ENCODE measurements at places on chromosomes 2 and 18.

DNA sequence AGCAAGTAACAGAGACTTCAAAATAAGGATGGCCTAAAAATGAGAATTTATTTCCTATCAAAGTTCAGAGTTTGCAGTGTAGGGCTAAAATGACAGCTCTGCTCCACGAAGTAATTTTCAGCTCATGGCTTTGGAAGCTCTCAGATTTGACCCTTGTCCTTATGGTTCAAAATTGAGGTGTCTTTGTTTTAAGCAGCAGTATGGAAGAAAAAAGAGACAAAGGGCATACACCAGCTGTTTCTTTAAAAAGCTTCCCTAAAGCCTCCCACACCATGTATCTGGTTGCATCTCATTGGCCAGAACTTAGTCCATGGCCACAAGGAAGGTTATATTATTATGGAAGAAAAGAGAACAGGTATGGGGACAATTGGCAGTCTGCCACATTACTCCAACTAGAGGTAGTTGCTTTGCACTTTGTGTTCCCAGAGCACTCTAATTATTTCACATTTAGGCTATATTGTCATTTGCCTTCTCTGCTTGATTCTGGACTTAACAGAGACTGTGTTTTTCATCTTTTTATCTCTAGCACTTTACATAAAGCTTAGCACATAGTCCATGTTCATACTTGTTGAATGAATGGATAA is 180.4 kb downstream of the MCFD2 start:
- DNase-seq = no peak

DNA sequence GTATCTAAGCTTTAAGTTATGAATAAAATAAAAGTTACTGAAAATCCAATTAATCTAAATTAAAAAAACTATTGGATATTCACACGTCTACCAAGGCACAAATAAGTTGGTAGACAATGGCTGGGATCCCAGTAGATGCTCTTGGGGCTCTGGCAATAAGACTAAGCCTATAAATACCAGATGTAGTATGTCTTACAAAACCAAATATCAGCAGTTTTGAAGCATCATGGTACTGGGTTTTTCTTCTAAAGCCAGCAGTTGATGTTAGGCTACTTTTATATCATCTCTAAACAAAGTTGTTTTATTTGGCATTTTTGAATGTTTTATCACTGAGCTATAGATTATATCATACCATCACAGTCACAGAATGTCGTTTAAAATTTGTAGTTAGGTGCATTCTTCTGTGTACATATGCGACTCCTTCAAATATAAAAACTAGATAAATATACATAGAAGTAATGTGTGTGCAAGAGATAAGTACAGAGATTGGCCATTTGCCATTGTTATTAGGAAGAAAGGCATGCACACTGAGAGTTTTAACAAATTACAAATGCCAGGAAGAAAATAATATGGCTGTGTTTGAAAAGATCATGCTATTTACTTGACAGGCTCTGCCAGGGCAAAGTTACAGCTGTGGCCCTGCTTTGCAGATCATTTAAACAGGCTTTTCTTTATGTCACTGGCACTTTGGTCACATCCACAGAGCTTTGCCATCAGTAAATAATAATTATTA is 21.6 kb upstream of the TMEM17 start:
- no peak for DNase-seq

GRCh38 chr2:141641462-141641861 is 489.4 kb downstream of the LRP1B start:
- DNase-seq = no peak

DNA sequence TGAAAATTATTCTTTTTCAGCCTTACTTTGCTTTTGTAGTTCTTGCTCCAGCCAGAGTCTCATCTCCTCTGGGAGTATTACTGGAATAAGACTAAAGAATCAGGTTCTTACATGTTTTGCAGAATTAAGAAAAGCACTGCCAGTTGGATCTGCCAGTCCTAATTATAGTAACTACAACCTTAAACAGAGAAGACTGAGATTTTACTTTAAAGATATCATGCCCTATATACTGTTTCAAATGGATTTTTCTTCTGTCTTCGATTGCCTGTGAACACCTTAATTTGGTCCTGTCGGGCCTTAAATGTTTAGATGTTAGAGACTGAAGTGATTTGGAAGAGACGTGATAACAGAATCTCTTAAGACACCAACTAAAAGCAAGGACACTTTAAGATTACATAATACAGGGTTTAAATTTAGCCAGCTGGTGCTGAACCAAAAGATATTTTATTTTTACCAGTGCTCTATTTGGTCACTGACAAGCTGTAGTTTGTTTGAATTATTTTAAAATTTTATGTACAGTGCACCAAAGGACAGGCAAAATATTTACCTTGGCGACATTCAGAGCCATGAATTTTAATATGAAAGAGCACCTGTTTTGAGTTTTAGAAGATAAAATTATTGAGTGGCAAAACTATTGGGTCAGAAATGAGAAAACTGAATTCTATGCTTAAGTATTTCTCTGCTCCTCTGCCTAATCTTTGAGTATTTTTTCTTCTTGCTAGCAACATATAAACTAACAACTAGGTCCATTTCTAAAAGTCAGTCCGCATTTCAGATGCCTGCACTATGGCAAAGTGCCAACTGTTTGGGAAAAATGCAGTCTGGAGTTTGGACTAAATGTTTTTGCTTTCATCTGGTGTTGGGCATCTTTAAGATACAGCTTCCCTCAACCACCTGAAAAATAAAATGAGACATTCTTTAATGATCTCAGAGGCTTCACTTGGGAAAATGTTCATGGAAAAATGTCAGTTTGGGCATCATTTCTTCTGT is 300.0 kb downstream of the XIRP2 start:
- DNase-seq = no peak

DNA sequence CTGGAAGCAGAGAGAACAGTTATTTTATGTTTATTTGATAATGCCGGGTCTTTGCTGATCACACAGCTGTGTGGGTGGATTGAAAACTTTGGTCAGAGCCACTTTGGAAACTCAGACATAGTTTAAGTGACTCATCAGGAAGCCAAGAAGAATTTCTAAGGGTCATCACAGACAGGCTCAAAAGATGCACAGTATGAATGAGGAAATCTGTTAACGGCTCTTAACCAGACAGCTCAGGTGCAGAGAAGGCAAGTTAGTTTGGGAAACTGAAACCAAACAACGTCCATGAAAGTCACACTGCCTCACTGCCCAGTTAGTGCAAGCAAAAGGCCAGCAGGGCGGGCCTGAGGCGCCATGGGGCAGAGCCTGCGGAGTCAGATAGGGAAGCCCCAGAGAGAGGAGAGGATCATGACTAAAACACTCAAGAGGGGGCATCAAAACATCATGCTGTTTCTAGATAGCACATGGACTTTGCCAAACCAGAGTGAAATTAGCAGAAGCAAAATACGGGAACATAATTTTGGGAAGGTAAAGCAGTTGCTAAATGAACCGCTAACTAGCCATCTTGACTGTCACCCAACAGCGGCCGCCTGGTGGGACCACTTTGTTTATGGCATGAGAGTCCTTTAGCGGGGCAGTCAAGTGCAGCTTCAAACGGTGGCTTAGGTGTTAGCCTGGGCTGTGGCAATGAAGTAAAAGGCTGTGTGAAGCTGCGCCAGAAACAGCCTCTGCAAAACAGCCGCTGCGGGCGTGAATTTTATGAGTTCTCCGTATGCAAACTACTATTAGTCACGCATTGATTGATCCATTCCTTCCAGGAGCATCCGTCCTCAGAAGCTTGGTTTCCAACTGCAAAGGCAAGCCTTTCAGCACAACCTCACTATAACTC is 101.2 kb downstream of the KCTD18 start:
- DNase-seq = no peak

DNA sequence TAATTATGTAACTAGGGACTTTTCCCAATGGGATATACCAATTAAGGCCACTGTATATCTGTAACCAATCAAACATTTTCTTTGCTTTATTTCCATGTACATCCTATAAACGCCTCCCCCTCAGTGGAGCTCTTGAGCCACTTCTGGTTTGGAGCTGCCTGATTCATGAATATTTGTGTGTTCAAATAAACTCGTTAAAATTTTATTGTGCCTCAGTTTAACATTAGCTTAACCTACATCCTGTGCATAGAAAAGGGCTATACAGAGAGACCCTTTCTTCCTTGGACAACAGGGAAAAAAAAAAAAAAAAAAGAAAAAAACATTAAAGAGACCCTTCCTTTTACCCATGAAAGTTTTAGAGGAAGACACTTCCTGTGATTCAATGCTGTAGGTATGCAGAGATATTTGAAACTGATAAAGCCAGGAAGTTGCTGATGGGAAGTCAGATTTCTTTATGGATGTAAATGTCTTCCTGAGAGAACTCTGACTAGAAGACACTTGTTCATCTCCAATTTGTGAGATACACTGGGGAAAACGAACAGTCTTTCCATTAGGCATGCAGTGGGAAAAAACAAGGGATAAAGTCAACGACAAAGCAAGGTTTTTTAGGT is 614.6 kb upstream of the SOX11 start:
- DNase-seq = no peak

- DNase-seq = no peak
These were observed 218.8 kb upstream of the RAB6C start for GRCh38 chr2:129760669-129761068.

- DNase-seq = no peak
These were observed 174.9 kb downstream of the EPHA4 start for GRCh38 chr2:221397187-221397586.

DNA sequence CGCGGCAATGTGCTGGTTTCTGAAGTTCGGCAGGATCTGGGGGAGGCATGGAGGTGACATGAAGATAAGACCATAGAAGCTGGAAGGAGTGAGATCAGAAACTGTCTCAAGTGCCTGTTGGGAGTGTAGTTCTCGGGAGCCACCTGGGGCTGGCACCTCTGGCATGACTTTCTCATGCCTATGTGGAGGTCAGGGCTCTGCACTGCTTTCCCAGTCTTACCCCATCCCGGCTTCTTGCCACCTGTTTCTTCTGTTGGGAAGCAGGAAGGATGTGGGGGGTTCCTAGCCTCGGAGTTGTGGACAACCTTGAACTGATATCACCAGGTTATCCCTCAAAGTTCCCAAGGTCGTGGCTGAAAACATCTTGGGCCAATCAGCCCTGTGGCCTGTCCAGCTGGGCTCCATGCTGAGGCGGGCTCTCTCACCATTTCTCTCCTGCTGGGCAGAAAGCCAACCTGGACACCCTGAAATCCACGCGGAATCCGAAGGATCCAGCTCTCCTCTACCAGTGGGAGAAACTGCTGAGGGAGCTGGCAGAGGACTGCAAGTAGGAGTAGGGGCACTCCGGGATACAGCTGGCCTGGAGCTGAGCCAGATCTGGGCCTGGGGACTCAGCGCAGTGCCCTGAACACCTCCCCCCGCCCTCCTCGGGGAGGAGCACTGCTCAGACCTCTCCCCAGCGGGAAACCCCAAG is 42.5 kb downstream of the FER1L5 start:
- DNase-seq = no peak

DNA sequence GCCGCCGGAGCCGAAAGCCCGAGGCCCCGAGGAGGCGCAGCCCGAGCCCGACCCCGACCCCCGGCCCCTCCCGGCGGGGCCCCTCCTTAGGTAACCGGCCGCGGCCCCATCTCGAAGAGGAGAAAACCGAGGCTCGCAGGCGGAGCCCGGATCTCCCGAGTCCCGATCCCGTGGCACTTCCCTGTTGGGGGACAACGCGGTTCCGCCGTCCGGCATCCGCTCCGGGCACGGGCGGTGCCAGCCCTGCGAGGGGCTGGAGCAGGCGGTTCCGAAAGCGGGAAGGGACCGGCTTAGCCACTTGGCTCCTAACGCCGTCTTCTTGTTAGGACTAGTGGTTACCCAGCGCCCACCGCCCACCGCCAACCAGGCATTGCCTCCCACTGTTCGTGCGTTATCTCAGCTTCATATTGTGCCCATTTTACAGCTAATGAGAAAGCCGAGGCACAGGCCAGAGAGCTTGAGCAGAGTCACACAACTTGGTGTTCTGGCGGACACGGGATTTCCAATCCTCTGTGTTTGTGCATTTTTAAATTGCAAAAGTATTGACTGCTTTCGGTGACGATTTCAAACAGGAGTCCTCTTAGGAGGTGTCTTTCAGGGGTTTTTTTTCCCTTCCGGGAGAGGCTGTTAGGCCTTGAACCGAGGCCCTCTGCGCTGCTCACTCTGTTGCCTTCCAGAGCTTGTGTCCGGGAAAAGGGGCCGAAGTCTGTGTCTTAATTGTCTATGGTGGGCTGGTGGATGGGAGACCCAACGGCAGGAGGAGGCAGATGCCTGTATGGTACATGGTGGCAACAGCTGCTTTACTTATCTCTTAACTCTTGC is 562 bp downstream of the CENPA start:
- DNase-seq = no peak

DNA sequence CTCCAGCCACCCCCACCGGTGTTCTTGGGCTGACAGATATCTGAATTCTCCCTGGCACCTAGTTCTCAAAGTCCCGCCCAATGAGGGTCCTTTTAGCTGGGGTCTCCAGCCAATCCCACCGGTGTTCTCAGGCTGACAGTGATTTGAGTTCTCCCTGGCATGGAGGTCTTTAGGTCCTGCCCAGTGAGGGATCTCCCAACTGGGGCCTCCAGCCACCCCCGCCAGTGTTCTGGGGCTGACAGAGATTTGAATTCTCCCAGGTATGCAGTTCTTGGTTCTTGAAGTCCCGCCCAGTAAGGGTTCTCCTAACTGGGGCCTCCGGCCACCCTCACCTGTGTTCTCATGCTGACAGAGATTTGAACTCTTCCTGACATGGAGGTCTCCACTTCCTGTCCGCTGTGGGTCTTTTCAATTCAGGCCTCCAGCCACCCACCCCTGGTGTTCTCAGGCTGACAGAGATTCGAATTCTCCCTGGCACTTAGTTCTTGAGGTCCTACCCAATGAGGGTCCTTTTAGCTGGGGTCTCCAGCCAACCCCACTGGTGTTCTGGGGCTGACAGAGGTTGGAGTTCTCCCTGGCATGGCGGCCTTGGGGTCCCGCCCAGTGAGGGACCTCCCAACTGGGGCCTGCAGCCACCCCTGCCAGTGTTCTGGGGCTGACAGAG is 154.6 kb downstream of the ANKRD36 start:
- no peak for DNase-seq

- no peak for DNase-seq
These were observed 65.1 kb downstream of the SMIM21 start for GRCh38 chr18:75362435-75362834.

GRCh38 chr18:77096936-77097886 is 35.4 kb downstream of the MBP start:
- DNase-seq = no peak

GRCh38 chr2:23944527-23944926 is 4.3 kb downstream of the UBXN2A start:
- no peak for DNase-seq

- DNase-seq = no peak
These were observed 227.3 kb upstream of the TANK start for GRCh38 chr2:160932960-160933359.

DNA sequence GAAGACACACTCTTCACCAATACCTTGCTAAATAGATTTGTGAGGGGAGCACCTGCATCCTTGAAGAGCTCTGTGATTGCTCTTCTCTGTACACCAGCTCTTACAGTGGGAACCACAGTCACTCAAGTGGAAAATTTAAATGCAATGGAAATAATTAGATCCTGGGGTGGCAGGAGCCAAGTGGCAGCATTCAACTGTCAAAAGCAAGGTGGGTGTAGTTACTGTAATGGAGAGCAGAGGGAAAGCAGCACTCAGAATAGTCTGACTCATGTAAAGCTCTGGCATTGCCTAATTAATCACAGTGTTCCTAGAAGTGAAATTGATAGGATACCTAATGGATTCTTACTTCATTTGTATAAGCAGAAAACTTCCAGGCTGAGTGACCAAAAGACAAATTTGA is 245.8 kb downstream of the KCNE4 start:
- no peak for DNase-seq

Data from stimulated activated CD8-positive, alpha-beta memory T cell treated with anti-CD3 and anti-CD28 coated beads, Interleukin-15, amount 100 ng/mL, for 1 hour (primary cell).